ENCODE measurements at places on chromosomes 2 and 18.

DNA sequence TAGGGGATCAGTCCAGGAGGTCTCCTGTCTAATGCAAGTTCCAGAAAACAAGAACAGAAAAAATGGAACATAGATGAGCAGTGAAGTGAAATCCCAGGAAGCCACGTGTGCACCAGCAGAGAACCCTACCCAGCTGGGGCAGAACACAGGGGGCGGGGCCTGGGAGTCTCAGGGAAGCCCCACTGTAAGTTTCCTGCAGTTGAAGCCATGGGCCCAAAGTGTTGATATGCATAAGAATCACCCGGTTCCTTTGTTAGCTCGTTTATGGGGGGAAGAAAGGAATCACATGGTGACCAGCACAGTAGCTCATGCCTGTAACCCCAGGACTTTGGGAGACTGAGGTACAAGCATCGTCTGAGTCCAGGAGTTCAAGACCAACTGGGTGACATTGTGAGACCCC lies 131.3 kb downstream of the INO80D start:
- H3K36me3 ChIP-seq, result no peaks in the 10 kb centered on the region

DNA sequence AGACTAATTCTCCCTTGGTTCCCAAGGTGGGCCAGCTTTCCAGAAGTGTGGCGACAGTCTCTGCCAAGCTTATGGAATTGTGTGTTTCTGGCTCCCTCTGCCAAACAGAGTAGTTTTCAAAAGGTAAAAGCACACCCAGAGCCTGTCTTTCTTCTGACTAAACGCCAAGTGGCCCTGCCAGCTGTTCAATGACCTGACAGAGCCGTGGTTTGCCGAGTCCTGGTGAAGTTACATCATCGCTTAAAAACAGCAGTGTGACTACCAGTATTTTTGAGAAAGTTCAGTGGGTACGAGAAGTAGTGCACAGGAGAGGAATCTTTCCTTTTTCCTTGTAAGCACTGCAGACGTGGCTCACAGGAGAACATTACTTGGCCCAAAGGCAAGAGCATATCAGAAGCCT lies 1.9 kb downstream of the PER2 start:
- H3K4me1 ChIP-seq, result peaks cover 79% of the 10 kb centered on the region
- DNase-seq, result peak; percentile 94
- peak overlapping the region; percentile 96 for H3K27ac ChIP-seq

DNA sequence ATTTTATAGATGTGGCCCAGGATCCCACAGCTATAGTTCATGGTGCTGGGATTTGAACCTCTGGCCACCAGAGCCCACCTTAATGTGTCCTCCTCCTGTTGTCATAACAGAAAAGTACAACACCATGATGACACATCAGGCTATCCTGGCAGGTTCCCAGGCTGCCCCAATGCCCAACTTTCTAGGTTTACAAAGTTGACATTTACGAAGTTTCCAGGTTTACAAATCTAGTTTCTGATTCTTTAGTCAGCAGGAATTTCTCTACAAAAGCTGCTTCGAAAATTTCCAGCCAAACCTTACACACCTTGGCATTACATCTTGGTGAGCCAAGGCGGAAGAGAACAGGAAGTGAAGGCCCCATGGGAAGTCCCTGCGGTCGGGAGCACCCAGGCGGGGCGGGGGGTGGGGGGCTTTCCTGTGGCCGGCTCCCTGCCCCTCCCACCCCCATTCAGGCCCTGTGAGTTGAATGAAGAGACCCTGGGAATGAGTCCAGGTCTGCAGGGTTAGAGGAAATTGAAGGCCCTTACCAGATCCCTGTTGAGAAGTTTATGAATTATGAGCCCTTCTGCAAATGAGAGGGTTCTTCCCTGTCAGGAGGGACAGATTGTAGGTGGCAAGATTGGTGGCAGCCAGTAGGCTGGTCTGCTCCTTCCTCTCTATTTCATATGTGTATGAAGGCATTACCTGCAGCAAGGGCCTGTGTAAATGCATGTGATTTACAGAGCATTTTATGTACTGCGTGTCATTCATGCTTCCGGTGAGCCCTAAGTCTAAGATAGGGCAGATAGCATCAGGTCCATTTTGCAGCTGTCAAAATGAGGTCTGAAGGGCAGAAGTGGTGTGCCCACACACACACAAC lies 11.1 kb upstream of the IL1RN start:
- peak overlapping the region; percentile 54 for H3K27ac ChIP-seq
- H3K4me3 ChIP-seq, result no peak overlapping the region
- H3K27me3 ChIP-seq, result no peaks in the 10 kb centered on the region
- H3K36me3 ChIP-seq, result no peaks in the 10 kb centered on the region

- no peaks in the 10 kb centered on the region for H3K27me3 ChIP-seq
- no peak overlapping the region for H3K4me3 ChIP-seq
- no peak overlapping the region for H3K27ac ChIP-seq
- no peak for DNase-seq
- no peaks in the 10 kb centered on the region for H3K36me3 ChIP-seq
Observed at GRCh38 chr2:36059691-36060090, 295.9 kb upstream of the CRIM1 start.

DNA sequence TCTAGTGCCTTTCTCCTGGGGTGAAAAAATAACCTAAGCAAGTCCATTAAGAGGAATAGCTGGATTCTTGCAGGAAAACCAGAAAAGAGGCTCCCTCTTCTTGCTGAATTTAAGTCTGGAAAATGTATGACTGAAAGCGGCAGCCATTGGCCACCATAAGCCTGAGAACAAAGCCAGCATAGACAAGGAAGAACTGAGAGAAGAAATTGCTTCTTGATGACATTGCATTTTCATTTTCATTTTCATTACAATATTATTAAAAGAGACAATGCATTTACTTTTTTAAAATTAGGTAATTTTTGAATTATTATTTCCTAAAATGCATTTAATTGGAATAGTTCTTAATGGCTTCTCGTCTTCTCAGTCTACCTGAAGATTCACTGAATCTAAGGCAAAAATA lies 1157.5 kb upstream of the ZEB2 start:
- no peak overlapping the region for H3K4me3 ChIP-seq
- no peak overlapping the region for H3K27ac ChIP-seq
- H3K27me3 ChIP-seq, result no peaks in the 10 kb centered on the region
- H3K4me1 ChIP-seq, result no peaks in the 10 kb centered on the region

DNA sequence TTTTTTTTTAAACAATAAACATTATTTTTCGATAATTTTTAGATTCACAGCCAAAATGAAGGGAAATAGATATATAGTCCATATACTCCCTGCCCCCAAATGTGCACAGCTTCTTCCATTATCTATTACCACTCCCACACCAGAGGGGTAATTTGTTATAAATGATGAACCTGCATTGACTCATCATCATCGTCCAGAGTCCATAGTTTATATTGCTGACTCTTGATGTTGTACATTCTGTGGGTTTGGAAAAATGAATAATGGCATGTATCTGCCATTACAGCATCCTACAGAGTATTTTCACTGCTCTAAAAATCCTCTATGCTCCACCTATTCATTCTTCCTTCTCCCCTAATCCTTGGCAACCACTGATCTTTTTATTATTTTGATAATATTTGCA lies 121.5 kb downstream of the LTBP1 start:
- H3K27me3 ChIP-seq, result no peaks in the 10 kb centered on the region
- DNase-seq, result no peak
- no peak overlapping the region for H3K4me3 ChIP-seq
- H3K27ac ChIP-seq, result no peak overlapping the region
- H3K4me1 ChIP-seq, result peaks cover 11% of the 10 kb centered on the region
- H3K36me3 ChIP-seq, result no peaks in the 10 kb centered on the region

- no peaks in the 10 kb centered on the region for H3K36me3 ChIP-seq
- no peak overlapping the region for H3K27ac ChIP-seq
- no peak overlapping the region for H3K4me3 ChIP-seq
Observed at GRCh38 chr2:237987268-237987667, 20.5 kb downstream of the UBE2F start.

- H3K36me3 ChIP-seq, result no peaks in the 10 kb centered on the region
- H3K27me3 ChIP-seq, result no peaks in the 10 kb centered on the region
- peaks cover 26% of the 10 kb centered on the region for H3K4me1 ChIP-seq
- no peak for DNase-seq
- H3K27ac ChIP-seq, result no peak overlapping the region
Observed at GRCh38 chr18:59565957-59566356, 131.3 kb downstream of the CCBE1 start.

GRCh38 chr2:99898336-99899048 lies 243.9 kb downstream of the AFF3 start:
- no peak for DNase-seq
- H3K4me3 ChIP-seq, result no peak overlapping the region
- no peak overlapping the region for H3K27ac ChIP-seq
- H3K27me3 ChIP-seq, result no peaks in the 10 kb centered on the region

DNA sequence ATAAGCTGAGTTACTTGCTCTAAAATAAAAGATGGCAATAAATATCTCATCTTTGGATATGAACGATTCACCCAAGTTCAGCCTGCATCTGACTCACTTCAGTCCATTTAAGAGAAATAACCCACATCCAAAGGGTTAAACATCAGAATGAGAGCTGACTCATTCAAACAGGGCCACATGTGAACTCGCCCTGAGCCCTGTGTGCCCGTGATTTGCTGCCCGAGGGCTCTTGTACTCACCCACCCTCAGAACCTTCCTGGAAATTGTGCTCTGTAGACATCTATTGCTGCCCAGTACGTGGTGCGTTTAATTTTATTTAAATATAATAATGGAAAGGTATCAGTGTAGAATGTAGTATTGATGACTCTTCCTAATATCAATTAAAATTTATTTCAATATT lies 66.9 kb upstream of the RBM44 start:
- H3K27me3 ChIP-seq, result no peaks in the 10 kb centered on the region
- peak overlapping the region; percentile 21 for H3K27ac ChIP-seq
- no peaks in the 10 kb centered on the region for H3K36me3 ChIP-seq
- no peak for DNase-seq
- no peak overlapping the region for H3K4me3 ChIP-seq

GRCh38 chr18:34258176-34258575 lies 33.5 kb upstream of the NOL4 start:
- no peak overlapping the region for H3K4me3 ChIP-seq
- no peaks in the 10 kb centered on the region for H3K27me3 ChIP-seq
- no peak overlapping the region for H3K27ac ChIP-seq
- H3K36me3 ChIP-seq, result no peaks in the 10 kb centered on the region

DNA sequence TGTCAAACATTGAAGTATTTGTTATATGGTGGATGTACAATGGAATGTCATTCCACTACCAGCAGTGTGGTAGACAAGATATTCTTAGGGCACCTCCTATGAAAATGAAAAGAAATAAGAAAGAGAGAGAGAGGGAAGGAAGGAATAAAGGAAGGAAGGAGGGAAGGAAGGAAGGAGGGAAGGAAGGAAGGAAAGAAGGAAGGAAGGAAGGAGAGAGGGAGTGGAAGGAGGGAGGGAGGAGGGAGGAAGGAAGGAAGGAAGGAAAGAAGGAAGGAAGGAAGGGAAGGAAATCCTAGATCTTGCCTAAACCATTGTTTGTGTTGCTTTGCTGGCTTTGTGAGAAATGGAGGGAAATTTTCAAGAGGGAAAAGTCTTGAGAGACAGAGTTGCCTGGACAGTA lies 50.1 kb upstream of the TCF7L1 start:
- DNase-seq, result no peak
- H3K27ac ChIP-seq, result no peak overlapping the region
- H3K36me3 ChIP-seq, result no peaks in the 10 kb centered on the region
- H3K27me3 ChIP-seq, result no peaks in the 10 kb centered on the region
- H3K4me3 ChIP-seq, result no peak overlapping the region
- H3K4me1 ChIP-seq, result no peaks in the 10 kb centered on the region

- no peak for DNase-seq
- no peaks in the 10 kb centered on the region for H3K27me3 ChIP-seq
- H3K4me1 ChIP-seq, result no peaks in the 10 kb centered on the region
- no peak overlapping the region for H3K27ac ChIP-seq
Observed at GRCh38 chr18:54140641-54141040, 83.8 kb downstream of the MBD2 start.

DNA sequence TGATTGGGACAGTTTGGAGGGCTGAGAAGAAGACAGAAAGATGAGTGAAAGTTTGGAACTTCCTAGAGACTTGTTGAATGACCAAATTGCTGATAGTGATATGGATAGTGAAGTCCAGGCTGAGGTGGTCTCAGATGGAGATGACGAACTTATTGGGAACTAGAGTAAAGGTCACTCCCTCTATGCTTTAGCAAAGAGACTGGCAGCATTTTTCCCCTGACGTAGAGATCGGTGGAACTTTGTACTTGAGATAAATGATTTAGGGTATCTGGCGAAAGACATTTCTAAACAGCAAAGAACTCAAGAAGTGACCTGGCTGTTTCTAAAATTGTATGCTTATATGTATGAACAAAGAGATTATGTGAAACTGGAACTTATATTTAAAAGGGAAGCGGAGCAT lies 221.2 kb upstream of the KCNJ3 start:
- no peaks in the 10 kb centered on the region for H3K36me3 ChIP-seq
- no peaks in the 10 kb centered on the region for H3K27me3 ChIP-seq
- no peak for DNase-seq
- no peak overlapping the region for H3K27ac ChIP-seq

DNA sequence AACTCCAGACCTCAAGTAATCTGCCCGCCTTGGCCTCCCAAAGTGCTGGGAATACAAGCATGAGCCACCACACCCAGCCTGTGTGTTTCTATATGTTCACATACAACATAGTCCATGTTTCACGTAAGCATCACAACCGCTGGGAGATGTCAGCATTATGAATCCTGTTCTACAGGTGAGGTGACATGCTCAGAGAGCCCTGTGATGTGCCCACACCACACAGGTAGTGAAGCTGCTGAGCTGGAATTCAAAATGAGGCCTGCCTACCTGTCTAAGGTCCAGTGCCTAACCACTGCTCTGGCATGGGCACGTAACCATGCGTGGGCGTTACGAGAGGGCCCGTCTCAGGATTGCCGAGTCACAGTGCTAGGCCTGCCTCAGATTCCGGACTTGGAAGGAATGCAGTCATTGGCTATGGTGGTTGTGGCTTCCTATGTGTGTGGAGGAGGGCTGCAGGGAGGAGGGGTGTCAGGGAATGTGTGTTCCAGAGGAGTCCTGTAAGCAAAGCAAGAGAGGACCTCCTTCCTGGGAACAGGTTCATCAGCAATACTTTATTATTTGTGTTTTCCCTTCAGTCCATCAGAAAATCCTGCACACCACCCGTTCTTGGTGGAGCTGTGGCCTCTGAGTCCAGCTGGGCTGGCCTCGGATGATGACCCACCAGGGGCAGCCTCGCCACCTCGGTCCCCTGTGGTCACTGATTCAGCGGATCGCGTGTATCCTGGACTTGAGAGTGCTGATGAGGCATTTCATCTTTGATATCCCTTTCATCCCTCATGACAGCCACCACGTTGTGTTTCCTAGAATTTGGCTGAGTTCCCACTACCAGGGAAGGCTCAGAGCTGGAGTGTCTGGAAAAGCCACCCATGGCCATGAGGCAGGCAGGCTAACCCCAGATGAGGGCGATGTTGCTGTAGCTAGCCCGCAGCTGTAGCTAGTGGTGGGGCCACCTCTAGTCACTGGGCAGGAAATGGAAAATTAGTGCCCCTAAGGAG lies 31.1 kb downstream of the HK2 start:
- H3K36me3 ChIP-seq, result no peaks in the 10 kb centered on the region
- DNase-seq, result no peak
- H3K27me3 ChIP-seq, result no peaks in the 10 kb centered on the region
- H3K4me3 ChIP-seq, result no peak overlapping the region
- no peaks in the 10 kb centered on the region for H3K4me1 ChIP-seq
